ENCODE measurements at places on chromosomes 4 and X.

- no peak for DNase-seq
These were observed 48.3 kb downstream of the ANXA5 start for GRCh38 chr4:121648516-121648915.

- no peak for DNase-seq
These were observed 5.0 kb downstream of the GPR78 start for GRCh38 chr4:8585186-8585585.

DNA sequence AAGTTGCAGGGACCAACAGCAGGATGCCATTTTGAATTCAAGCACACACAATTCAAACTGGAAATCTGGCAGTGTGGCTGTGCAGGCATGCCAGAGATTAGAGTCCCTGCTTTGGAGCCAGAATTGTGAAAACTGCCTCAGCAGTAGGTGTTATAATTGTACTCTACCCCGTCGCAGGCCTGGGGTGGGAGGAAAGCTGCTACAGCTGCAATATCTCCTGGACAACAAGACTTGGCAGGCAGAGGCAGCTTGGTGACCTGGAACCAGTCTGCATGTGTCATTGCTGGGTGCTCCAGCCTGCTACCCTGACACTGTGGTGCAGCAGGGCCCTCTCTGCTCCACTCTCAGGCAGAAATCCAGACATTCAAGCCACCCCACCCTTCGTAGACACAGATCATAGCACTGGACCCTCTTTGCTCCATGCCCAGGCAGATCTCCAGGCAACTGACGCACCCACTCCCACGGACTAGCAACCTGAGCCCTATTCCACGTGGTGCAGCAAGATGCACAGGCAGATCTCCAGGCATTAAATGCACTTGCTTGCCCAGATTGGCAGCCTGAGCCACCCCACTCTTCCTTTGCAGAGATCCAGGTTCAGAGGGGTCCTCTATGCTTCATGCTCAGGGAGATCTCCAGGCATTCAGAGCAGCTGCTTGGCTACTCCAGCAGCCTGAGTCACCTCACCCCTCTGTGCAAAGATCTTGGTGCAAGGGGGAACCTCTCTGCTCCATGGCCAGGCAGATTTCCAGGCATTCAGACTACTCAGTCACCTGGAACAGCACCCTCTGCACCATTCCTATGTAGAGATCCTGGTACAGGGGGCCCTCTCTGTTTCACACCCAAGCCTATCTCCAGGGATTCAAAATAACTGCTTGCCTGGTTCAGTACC, 140.5 kb downstream of the LRBA start:
- no peak for DNase-seq

DNA sequence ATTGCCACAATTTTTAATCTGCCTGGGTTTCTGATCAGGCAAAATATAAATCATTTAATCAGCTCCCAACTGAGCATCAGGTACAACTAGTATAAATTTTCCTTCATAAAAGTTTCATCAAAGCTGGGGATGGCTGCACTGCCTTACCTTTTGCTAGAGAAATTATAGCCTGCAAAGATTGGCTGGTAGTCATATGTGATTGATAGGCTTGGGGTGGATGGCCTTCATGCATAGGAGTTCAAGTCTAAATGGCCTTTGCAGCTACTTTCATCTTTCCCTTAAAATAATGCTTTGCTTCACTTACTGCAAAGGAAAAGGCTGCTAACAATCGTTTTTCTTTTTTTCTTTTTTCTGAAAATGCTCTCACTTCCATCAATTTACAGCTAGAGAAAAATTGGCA, 739.7 kb downstream of the CENPC start:
- DNase-seq = no peak

DNA sequence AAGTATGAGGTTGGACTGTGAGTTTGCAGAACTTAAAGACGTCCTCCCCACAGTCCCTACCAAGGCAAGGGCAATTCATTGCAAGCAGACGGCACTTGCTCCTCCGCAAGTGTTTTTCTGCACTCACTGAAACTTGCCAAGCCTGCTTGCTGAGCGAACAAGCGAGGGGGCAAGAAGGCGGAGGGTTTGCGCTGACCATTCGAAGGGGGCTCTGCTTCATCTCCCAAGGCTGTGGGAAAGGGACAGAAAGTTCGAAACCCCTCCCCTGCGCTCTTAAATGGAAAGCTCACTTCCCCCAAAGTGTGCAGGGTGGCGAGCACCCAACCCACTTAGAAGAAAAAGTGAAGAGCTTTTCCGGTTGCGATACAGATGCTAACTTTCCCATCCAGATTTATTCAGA, 1.4 kb downstream of the MID1 start:
- no peak for DNase-seq

Measured in NCI-H2081 (cell line).